ENCODE measurements at places on chromosomes 3 and 15.

DNA sequence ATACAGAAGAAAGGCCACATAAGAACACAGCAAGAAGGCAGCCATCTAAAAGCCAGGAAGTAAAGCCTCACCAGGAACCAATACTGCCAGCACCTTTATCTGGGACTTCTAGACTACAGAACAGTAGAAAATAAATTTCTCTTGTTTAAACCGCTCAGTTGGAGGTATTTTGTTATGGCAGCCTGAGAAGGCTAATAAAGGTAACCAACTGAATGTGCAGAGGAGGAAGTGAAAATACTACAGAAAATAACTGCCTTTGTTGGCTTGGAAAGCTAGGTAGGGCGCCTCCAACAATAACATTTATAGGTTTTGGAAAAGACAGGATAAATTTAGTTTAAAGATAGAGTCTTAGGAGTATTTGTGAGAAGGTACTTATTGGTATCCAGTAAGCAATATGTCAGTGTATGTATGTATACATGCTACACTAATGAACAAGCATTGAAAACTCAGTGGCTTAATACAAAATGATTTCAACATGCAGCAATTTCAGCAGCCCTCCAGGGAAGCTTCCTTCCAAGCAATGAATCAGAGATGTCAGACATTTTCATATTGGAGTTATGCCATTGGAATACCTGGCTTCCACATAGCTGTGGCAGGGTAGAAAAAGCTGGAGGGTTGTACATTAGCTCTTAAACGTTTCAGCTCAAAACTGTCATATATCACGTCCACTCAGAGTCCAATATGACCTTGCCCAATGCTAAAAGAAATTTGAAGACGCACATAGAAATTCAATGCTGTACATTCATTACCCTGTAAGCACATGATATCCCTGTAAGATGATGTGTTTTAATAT is 48.9 kb downstream of the ZBBX start:
- DNase-seq, result no peak

- DNase-seq, result no peak
Measured at GRCh38 chr3:71133865-71134264, 449.7 kb downstream of the FOXP1 start.

DNA sequence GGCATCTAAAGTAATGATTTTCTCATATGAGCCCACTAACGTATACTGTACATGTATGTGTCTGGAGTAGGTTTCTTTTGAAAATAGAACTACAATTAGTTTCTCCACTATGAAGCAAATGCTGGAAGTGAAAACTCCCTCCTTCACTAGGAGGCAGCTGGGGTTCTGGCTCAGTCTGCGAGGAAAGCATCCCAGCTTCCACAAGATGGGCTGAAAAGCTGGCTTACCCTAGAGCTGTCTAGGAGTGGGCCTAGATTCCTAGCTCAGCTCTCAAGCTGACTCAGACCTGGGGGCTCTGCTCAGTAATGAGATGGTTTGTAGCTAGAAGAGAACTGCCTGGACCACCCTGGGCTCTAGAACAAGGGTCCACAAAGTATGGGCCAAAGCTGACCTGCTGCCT is 268.3 kb downstream of the THRB start:
- no peak for DNase-seq

- DNase-seq, result no peak
Measured at GRCh38 chr15:51129535-51130188, 35.0 kb upstream of the TNFAIP8L3 start.
